ENCODE measurements at places on chromosomes 5 and 9. TPM values are rescaled to one million over a fixed set of nuclear protein-coding genes. Genes with fewer than 3 reads are reported as not detected.
A peak's percentile ranks its signal among the peaks of the same experiment; 100 is the strongest.

- no peak for DNase-seq
Measured at GRCh38 chr5:124634741-124635323, 111.6 kb downstream of the ZNF608 start.

DNA sequence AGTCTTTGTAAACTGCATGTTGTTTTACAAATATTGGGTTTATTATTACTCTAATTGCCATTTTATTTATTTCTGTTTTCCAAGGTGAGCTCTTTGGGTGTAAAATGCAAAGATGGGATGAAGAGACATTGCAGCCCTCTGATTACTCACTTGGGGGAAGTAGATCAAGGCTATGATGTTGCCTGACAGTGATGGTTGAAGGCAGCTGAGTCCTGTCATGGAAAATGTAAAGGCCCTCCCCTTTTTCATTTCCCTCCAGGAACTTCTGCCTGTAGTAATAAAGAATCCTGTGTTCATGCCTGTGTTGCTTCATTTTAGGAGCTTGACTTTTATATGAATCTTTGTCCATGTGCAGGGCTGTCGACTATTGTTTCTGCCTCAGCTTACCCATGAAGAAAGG is 605.4 kb upstream of the CLINT1 start:
- DNase-seq, result no peak

DNA sequence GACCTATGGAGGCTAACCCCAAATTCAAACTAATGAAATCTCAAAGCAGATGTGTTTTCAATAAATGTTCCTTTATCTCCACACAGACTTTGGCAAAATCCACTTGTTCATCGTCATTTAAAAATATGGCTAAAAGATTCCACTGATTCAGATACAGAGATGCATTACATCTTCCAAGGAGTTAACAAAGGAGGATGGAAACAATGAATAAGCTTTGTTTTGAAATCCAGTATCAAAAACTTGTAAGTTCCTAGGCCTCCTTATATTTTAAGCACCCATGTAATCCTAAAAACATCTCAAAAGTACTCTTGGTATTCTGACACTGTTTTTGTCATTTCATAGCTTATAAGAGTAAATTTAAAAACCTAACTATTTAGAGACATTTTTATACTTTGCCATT is 345.6 kb upstream of the ACTBL2 start:
- no peak for DNase-seq

DNA sequence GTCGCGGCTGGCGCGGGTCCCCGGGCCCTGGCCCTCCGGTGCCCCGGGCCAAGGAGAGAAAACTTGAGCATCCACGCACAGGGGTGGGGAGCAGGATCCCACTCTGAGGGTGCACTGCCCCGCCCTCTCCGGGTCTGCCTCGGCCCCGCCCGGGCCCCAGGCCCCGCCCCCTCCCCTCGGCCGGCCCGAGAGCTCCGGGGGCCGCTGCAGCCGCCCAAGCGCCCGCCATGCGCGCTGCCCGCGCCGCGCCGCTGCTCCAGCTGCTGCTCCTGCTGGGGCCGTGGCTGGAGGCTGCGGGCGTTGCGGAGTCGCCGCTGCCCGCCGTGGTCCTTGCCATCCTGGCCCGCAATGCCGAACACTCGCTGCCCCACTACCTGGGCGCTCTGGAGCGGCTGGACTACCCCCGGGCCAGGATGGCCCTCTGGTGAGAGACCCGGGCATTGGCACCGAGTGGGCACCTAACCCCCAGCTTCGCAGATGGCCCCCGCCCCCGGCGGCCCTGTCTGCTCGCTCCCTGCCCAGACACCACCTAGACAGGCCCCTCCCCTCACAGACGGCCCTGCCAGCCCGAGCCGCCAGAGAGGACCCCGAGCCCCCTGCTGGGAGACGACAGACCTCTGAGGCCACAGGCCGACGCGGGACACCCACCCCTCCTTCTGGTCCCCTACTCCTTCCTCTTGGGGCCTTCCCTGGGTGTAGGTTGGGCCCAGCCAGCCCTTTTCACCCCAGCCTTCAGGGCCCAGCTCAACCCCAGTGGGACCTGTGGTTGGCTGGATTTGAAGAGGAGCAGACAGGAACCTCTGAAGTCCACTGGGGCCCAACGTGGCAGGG is at the start of gene CERCAM:
TSS of gene CERCAM (plus strand) at position 207 of the 831 bp plus-strand sequence. CDS start at position 228, 21 bp downstream.
- DNase-seq, result peak; percentile 86

GRCh38 chr9:31520301-31521085 is 864.0 kb upstream of the ACO1 start:
- DNase-seq, result no peak

- no peak for DNase-seq
Measured at GRCh38 chr5:3187771-3188425, 407.7 kb upstream of the IRX1 start.

GRCh38 chr9:93326654-93327053 is 124.8 kb upstream of the FAM120A start:
- no peak for DNase-seq

DNA sequence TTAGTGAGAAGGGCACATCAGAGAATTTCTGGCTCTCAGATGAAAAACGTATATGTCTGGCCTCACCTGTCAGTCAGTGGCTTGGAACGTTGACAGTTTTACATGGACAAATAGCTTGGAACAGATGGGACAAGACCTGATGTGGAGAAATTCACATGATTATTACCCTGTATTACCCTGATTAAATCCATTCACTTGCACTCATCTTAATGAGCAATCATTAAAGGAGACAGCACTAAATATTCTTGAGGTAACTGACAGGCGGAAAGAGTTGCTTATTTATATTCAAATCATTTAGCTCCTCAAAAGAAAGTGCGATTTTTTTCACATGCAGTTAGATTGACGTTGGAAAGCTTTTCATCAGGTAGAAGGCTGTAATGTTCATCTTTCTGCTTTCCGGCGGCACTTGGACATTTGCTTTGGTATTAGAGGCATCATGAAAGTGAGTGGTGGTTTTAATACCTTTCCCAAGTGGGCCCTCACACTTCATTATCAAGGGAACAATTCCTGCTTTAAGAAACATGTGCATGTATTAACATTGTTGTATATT is 11.7 kb upstream of the TAS2R1 start:
- no peak for DNase-seq

GRCh38 chr5:68754536-68754935 is 339.3 kb upstream of the SLC30A5 start:
- no peak for DNase-seq

DNA sequence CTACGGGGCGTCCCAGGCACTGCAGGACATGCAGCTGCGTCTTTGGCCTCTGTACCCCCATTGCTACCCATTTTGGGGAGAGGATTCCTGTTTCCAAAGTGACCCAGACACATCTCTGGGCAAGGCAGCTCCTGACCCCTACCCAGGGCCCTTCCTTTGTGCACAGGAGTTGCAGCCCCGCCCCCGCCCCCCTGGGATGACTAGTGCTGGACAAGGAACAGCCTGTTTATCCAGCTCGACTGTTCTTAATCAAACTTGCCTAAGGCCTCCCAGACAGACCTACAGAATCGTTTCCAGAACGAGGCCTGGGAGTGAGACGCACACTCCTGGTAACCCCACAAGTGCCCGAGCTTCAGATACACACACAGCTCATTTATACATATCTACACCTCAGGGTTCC is 13.2 kb downstream of the DIPK1B start:
- DNase-seq, result no peak

DNA sequence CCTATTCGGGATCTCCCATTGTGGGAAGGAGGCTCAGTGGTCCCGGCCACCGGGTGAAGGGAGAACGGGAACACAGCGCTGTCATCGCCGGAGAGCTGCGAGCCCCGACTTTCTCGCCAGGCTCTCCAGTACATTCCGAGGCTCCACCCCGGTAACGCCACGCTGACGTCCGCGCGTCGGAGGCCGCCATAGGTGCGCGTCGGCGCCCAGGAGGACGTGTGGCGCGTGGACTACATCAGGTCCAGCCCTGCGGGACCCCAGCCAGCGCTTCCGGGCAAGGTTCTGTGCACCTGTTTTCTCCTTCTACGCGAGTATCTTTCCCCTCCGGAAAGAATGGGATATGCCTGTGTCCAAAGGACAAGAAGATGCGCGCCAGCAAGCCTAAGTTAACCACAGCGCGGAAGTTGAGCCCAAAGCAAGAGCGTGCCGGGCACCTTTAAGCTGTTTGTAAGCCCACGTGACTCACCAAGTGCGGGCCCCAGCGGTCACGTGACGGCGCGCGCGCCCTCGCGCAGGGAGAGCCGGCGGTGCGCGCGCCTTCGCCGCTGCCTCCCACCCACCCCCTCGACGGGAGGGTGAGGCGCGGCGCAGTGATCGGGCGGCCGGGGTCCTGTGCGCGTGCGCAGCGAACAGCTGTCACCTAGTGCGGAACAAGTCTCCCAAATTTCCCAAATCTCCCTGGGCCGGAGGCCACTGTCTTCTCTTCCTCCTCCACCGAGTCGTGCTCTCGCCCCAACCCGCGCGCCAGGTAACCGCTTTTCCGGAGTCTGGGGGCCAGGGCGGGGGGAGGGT is at the start of gene KDM4C:
TSS of gene KDM4C (plus strand) at position 518 of the 792 bp plus-strand sequence. CDS start 35,016 bp downstream, outside the sequence.
- peak; percentile 98 for DNase-seq

GRCh38 chr5:159873680-159874079 is 42.6 kb upstream of the ADRA1B start:
- DNase-seq, result no peak

DNA sequence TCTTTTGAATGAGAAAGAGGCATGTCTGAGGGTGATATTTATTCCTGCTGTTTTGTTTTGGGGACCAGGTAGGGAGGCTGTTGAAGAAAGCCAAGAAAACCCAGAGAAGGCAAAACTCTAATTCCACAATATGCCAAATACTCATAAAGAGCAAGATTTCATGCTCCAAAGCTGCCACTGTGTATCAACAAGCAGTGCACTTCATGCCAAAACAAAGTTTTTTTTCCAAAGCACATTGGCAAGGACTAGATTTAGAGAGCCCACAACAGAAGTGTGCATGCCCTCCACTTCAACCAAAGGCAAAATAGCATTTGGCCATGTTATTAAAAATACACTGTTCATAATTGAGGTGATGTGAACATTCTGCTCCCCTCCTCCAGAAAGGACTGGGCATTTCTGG is 229.9 kb downstream of the EBF1 start:
- DNase-seq, result no peak

DNA sequence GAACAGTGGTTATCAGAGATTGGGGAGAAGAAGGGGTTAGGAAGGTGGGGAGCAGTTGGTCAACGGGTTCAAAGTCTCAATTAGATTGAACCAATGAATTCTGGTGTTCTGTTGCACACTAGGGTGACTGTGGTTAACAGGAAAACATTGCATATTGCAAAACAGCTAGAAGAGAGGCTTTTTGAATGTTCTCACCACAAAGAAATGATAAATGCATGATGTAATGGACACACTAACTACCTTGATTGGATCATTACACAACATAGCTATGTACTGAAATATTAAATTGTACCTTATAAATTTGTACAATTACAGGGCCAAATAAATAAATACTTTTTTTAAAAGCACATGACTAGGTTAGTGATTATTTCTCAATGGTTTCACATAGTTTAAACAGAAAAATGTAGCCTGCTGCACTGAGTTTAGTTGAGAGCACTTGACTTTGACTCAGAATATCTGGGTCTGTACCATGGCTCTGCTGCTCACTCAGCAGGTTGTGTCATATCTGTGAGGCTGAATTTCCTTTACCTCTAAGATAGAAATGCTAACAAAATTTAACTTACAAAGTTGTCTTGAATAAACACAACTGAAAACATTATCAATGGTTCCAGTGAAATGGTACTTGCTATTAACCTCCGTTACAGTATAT is 30.4 kb downstream of the NUDT12 start:
- no peak for DNase-seq

- no peak for DNase-seq
Measured at GRCh38 chr9:86941197-86941596, 6.1 kb downstream of the GAS1 start.

GRCh38 chr5:88269222-88269771 is 652 bp upstream of the TMEM161B start:
- peak; percentile 80 for DNase-seq

- DNase-seq, result no peak
Measured at GRCh38 chr5:103428411-103428871, 134.1 kb downstream of the NUDT12 start.

DNA sequence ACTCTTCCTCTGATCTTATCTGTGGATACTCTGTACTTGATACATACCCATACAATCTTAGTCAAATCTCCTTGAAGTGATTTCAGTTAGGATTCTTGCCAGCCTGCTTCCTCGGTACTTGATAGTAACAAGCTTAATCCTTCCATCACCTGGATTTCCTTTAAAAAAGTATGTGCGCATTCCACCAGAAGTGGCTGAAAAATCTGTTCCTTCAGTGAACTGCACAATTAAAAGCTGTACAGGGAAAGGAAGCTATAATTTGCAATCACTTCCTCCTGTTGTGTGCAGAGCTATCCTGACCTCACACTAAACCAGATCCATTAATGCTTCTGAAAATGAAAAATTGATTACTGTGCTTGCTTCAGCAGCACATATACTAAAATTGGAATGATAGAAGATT is 47.3 kb downstream of the PWWP2A start:
- DNase-seq, result no peak

DNA sequence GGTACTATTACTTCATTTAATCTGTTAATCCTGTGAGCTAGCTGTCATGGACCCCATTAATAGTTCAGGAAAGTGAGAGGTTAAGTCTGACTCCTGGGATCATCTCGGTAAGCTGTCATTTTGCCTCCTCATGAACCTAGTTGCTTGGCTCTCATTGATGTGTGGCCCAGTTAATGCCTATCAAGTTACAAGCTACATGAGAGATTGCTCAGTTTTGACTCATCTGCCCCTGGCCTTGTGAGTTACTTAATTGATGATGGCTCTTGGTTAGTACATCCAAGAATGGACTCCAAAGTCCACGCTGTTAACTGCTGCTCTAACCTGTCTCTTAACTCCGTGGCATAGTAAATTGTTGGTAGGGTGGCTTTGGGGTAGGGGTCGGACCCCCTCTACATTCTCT is 23.9 kb downstream of the LARP1 start:
- DNase-seq, result no peak

DNA sequence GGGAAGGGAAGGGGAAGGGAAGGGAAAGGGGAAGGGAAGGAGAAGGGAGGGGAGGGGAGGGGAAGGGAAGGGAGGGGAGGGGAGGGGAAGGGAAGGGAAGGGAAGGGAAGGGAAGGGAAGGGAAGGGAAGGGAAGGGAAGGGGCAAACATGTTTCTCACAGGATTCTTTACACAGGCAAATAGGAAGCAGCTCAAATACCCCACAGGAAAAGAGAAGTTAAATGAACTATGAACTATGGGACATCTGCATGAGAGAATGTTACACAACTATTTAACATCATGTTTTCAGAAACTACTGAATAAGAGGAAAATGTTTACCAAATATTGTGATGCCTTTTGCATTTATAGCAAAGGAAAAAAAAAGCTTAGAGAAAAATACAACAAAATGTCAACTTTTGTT is 125.4 kb upstream of the SLC30A5 start:
- DNase-seq, result no peak

GRCh38 chr9:72921888-72922654 is 30.8 kb downstream of the ALDH1A1 start:
- DNase-seq, result no peak

GRCh38 chr5:170861917-170862766 is at the start of gene RANBP17:
Gene RANBP17 (plus strand): TSS chr5:170862018.
- peak; percentile 78 for DNase-seq

GRCh38 chr5:135020111-135020895 is 13.7 kb downstream of the PITX1 start:
- DNase-seq, result peak; percentile 37

The C9orf72 gene
- polyA plus RNA-seq, result 18.0 TPM

The CSNK1G3 gene
- polyA plus RNA-seq, result 9.7 TPM

The RC3H2 gene
- polyA plus RNA-seq, result 8.3 TPM

The ECSCR gene
- polyA plus RNA-seq, result 18.4 TPM

The GGTA1 gene
- 11.2 TPM for polyA plus RNA-seq

The CNTNAP3B gene
- 2.3 TPM for polyA plus RNA-seq

The CCNB1 gene
- polyA plus RNA-seq, result 3.7 TPM

The MEIKIN gene
- polyA plus RNA-seq, result 0.24 TPM

The SPATA31A3 gene
- polyA plus RNA-seq, result not detected

The PCDHB15 gene
- polyA plus RNA-seq, result 0.42 TPM

The IL4 gene
- not detected for polyA plus RNA-seq

The TAF11L5 gene
- not detected for polyA plus RNA-seq

The PCDHGB5 gene
- polyA plus RNA-seq, result 0.32 TPM

All from spleen (tissue), 13 donors.